ENCODE measurements at places on chromosomes 2 and 18. TPM values are rescaled to one million over a fixed set of nuclear protein-coding genes. Genes with fewer than 3 reads are reported as not detected.

The SCN3A gene
- total RNA-seq: 0.13 TPM

The PSMD1 gene
- total RNA-seq: 182 TPM

The LRRTM1 gene
- not detected for total RNA-seq

The MC5R gene
- not detected for total RNA-seq

The LYPD1 gene
- total RNA-seq: 21.7 TPM

The SUPT7L gene
- 17.8 TPM for total RNA-seq

The KANSL3 gene
- total RNA-seq: 23.0 TPM

The NOSTRIN gene
- total RNA-seq: under 0.01 TPM

The RESP18 gene
- total RNA-seq: not detected

The OSR1 gene
- 120 TPM for total RNA-seq

The GRB14 gene
- total RNA-seq: 6.1 TPM

The KCNK3 gene
- 8.2 TPM for total RNA-seq

The MYOM1 gene
- 1.9 TPM for total RNA-seq
